ENCODE measurements at places on chromosomes 5 and 9.
A peak's percentile ranks its signal among the peaks of the same experiment; 100 is the strongest.

GRCh38 chr9:100070104-100071041 is 28.4 kb downstream of the ERP44 start:
- DNase-seq = no peak

DNA sequence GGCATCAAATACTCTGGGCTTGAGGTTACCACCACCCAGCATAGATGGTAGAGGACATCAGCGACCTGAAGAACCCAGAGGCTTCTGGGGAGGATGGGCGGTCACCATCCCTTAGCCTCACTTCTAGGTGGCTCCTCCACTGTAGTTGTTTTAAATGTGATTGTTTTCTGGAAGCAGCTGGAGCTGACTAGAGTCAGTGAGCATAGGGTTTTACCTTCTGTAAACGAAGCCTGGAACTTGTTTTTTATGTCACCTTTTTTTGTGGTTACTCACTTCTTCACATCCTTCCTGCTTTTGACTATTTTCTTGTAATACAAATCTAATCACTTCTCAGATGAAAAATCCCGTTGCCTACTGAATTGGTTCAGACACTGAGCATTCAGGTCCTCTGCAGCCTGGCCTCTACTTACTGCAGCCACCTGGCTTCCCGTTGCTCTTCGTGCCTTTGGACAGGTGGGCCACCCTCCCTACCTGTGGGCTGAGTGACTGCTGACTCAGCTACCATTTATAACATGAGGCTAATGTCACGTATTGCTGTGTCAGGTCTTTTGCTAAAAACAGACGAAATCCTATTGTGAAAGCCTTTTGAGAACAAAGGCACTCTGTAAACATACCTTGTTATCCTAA is 167.8 kb downstream of the MAN2A1 start:
- DNase-seq = peak; percentile 98

GRCh38 chr5:74916831-74917710 is 50.9 kb upstream of the FAM169A start:
- no peak for DNase-seq

- peak; percentile 23 for DNase-seq
Measured at GRCh38 chr5:166845044-166845443, 1446.4 kb upstream of the WWC1 start.

DNA sequence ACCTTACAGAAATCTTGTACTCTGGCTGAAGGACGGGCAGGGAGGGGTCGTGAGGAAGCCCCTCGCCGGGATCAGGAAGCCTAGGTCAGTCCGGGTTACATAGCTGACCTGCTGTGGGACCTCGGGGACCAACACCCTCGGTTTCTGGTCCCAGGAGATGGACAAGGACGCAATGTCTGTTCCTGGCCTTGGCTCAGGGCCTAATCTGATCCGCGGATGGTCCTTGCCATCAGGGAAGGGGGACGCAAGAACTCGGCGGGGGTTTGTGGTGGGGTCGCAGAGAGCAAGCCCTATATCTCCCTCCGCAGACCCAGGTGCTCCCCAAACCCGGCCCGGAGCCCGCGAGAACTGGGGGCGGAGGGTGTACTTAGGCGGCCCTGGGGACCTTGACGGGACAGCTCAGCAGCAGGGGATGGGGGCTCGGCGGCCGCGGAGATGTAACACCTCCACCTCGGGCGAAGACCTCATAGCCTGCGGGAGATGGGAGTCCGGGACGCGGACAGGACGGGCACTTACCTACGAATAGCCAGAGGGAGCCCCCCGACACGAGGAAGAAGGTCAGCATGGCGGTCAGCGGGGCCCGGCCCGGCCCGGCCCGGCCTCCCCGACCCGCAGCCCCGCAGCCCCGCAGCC is 353 bp downstream of the ACSL6 start:
- no peak for DNase-seq

DNA sequence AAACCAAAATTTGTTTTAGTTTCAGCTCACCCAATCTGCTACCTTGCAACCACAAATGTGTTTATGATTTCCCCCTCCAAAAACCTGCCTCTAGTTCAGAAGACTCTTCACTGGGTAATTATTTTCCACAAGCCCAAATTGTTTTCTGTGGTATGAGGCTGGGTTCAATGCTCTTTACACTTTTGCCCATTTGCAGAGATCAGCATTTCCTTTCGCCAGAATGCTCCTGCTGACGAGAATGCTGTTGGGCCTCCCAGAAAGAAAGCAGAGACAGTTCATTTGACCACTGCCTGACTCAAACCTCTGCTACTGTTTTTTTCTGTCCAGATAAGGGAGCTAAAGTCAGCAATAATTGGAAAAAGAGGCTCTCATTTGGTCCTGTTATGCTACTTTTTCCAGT is 427.3 kb downstream of the PDE4D start:
- DNase-seq = peak; percentile 25

GRCh38 chr5:84113246-84114105 is 271.2 kb downstream of the EDIL3 start:
- no peak for DNase-seq

DNA sequence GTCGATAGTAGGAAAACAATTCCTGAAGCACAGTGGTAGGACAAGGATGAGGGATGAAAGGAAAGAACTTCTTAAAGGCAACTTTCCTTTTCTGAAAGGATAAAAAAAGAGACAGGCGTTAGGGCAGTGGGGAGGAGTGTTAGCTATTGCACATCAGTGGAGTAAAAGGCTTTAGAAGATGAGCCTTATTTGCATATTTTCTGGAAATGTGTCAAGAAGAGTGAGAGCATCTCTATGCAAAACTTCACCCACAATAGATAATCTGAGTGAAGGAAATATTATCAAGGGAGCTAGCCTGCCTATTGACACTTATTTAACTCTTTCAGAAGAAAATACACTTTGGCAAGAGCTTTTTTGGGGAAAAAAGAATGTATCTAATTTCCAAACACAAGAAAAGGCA is 151.6 kb downstream of the MACIR start:
- DNase-seq = no peak

GRCh38 chr5:119031905-119032304 is 39.0 kb upstream of the DMXL1 start:
- DNase-seq = no peak

GRCh38 chr5:1874771-1875220 is 7.9 kb downstream of the IRX4 start:
- no peak for DNase-seq

- DNase-seq = no peak
Measured at GRCh38 chr5:97764700-97765099, 581.7 kb upstream of the RIOK2 start.

GRCh38 chr5:72552041-72552557 is 44.9 kb upstream of the ZNF366 start:
- no peak for DNase-seq

GRCh38 chr9:105711867-105712266 is 17.5 kb downstream of the TMEM38B start:
- no peak for DNase-seq

DNA sequence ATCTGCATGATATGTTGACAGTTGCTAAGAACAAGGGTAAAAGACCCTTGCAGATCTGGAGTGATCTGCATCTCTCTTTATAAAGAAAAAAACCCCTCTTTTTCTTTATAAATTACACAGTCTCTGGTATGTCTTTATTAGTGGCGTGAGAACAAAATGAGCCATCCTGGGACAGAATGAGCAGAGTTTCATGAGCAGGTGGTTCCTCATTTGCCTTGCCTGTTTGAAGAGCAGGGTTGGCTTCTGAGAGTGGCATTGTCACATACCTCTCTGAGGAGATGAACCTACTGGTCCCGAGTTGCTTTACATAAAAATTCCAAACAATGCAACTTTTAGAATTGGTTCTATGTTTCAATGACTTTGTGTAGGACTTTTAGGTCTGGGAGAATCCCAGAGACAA is 94.3 kb downstream of the INSYN2B start:
- DNase-seq = no peak

- no peak for DNase-seq
Measured at GRCh38 chr5:126052120-126052519, 371.1 kb upstream of the GRAMD2B start.

GRCh38 chr9:37839496-37840461 is 39.2 kb downstream of the DCAF10 start:
- DNase-seq = no peak

DNA sequence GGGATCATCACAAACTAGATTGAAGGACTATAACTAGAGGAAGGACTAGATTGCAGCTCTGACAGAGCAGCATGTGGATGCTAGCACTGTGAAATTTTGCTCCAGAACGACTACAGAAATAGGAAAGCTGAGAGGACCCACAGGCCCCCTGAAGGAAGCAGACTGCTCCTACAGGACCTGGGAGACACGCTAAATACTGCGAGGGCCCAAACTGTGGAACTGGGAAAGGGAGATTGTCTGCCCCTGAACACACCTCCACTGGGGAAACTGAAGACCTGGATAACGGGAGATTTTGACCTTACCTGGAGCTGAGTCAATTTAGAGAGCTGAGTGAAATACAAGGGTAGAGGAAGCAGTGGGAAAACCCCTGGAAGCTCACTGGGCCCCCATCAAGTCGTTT is 19.2 kb downstream of the TRIM36 start:
- no peak for DNase-seq

DNA sequence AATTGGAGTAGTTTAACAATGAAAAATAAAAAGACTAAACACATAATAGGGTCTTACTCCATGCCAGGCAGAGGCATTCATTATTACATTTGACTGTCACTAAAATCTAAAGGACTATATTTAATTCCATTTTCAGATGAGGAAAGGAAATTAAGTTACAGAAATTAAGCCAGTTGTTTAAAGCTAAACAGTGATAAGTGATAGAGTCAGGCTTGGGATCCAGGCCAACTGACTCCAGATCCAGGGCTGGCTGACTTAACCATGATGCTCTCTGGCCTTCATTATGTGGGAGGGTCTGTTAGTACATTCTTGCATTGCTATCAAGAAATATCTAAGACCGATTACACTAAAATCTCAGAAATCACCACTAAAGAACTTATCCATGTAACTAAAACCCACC is 107.2 kb downstream of the ARHGEF28 start:
- no peak for DNase-seq

GRCh38 chr5:142151436-142152383 is 43.1 kb downstream of the NDFIP1 start:
- peak; percentile 55 for DNase-seq

DNA sequence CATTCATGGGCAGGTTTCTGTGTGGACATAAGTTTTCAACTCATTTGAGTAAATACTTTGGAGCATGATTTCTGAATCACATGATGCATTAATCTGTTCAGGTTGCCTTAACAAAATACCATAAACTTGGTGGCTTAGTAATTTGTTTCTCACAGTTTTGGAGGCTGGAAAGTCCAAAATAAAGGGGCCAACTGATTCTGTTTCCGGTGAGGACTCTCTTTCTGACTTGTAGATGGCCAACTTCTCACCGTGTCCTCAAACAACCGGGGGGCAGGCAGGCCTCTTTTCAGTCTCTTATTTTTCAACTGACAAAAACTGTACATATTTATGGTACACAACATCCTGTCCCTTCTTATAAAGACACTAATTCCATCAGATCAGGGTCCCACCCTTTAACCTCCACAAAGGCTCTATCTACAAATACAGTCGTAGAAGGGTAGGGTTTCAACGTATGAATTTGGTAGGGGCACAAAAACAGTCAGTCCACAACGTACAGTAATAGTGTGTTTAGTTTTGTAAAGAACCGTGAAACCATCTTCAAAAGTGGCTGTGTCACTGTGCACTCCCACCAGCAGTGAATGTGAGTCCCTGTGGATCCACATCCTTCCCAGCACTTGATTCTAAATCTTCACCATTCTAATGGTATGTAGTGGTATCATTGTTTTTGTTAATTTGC is 37.2 kb downstream of the MLLT3 start:
- no peak for DNase-seq

- DNase-seq = no peak
Measured at GRCh38 chr5:61076626-61077025, 85.6 kb downstream of the SMIM15 start.

DNA sequence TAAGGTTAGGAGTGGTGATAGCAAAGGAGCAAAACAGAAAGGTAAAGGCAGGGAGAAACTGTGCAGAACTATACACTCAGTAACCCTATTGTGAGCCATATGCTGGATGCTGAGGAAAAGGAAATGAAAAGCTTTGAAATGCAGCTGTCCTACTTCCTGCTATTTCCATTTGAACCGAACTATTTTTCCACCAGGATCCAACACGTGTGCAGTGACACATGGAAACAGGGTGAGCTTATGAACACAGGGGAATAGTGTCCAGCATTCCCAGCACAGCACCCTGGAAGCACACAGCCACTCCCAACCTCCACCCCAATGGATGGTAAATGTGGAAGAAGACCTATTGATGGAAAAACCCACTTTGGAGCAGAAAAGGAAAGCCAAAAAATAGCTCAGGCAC is 69.0 kb upstream of the SLC12A2 start:
- DNase-seq = no peak
